ENCODE measurements at places on chromosomes 1 and 21.

- DNase-seq: no peak
Observed at GRCh38 chr1:20660363-20660762, 806 bp downstream of the DDOST start.

GRCh38 chr1:68103884-68104554 is 53.6 kb upstream of the DIRAS3 start:
- no peak for DNase-seq

DNA sequence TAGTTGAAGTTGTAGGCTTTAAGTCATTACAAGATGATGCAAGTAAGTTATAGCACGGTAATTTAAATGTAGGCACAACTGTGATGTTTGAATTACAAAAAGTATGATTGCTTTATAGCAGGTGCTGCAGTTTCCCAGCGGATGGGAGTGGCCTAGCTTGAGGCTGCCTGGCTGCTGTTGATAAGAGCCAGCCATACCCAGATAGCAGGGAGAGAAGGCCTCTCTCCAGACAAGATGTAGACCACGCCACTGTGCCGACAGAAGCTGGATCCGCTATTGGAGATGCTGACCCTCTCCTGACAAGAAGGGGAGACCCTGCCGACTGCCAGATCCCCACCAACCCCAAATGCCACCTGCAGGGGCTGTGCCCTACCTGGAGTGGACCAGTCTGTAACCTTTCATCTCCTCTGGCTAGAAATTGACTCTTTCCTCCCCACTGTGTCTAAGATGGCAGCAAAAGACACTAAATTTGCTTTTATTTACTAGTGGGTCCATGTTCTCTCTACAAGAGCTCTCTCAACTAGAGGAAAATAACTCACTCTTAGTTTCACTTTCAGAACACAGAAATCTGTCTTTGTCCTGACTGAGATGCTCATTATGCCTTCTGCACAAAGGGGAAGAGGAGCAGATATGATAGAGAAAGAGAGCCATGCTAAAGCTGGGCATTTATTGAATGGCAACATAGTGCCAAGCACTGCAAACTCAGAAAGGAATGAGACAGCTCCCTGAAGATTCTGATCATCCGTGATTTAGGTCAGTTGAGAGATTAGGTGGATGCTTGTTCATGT is 127.9 kb downstream of the URB2 start:
- DNase-seq: peak; percentile 91

DNA sequence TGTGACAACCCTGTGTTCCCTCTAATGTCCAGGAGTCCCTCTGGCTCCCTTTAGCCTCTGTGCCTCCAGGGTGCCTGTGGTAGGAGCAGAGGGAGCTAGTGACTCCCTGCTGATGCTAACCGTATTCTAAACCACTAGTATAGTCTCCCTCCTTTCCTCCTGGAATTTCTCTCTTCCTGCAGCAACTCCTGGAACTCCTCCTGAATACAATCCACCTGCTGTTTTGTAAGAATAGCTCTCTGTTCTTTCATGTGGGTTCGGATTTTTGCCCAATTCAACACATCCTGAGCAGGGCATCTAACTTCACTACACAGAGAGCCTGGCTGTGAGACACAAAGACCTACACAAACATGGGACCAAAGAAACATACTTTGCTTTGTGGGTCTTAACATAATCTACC is 107.9 kb downstream of the RUNX1 start:
- peak; percentile 47 for DNase-seq

DNA sequence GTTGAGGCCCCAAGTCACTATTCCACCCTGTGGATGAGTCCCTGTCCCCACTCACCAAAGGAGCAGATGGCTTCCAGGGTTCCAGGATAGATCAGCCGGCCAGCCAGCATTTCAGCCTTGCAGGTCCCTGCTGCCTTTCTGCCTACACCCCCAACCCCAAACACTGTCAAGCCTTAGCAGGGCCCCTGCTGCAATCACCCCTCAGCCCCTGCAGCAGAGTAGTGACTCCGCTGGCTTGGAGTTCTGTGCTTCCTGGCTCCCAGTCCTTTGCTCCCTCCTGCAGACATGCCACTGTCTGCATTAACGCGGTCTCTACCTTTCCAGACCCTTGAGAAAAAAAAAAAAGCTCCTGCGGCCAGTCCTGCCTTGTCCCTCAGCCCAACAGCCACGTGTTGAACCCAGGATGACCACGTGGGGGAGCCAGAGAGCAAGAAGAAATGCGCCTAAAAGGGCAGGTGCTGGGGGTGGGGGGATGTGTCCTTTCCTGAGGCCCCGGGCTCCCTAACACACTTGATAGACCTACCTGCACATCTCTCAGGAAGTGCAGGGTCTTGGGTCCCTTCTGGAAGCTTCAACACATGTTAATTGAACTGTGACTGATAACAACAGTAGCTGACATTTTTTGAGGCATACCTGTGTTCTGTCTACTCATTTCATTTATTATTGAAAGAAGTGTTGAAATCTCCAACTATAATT is 37.4 kb downstream of the RASSF5 start:
- DNase-seq: peak; percentile 57

DNA sequence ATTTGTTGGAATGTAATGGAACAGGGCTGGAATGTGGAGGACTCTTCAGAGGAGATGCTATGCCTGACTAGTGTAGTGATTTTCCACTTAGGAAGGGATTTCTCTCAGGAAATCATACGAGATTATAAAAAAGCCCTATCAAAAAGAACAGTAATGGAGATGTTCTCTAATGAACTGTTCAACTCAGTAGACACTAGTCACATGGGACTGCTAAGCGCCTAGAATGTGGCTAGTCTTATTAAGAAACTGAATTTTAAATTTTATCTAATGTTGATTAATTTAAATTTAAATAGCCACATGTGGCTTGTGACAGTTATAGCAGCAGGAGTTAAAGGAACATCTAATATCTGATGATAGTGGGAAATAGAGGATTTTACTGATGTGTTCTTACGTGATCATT is 94.0 kb downstream of the SLC35F3 start:
- DNase-seq: no peak

DNA sequence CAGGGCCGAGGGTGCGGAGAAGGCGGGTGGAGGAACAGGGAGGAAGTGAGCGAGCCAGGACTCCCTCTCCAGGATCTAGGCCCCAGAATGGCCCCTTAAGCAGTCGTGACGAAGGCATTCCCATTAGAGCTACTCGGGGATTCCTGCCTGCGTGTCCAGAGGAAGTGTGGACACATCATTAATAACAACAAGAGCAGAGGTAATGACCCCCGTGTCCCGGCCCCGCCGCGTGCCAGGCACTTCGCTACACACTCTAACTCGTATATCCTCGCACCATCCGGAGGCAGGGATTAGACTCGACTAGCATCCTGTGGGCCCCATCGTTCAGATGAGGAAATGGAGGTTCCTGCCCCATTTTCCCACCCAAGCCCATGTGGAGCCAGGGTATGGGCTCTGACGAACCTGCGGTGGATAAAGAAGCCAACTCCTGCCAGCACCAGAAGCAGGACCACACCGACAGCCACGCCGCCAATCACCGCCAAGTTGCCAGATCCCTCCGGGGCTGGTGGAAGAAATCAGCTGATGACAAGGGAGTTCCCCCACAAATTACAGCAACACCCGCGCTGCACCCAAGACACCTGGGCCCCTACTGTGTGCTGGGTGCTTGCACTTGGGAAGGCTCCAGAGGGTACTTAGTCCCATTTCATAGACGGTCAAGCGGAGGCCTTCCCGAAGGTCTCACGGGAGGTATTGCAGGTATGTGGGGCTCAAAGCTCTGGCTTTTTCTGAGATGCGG is 21.6 kb downstream of the EPHA2 start:
- no peak for DNase-seq

DNA sequence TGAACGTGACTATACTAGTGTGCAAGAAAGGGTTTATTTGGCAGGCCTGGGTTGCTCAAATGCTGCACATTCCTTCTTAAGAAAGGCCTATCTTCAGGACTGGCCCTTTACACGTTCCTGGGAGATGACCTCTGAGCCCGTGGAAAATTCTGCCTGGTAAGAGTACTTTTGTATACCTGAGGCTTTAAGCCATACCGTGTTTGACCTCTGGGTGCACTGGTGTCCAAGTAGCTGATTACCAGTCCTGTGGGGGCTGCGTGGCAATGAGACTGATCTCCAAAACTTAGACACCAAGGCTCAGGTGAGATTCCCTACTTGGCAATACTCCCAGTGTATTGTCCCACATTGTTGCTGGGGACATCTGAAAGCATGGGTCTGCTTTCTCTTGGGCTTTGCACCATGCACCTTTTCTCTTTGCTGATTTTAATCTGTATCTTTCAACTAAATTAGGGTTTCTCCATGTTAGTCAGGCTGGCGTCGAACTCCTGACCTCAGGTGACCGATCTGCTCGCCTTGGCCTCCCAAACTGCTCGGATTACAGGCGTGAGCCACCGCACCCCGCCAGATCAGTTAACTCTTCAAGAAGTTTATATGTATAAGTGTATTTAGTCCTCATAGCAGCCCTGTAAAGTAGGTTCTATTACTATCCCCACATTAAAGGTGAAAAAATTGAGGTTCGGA is 44.5 kb downstream of the TRIM33 start:
- DNase-seq: no peak

- DNase-seq: no peak
Observed at GRCh38 chr1:230509281-230509977, 83.3 kb upstream of the PGBD5 start.

GRCh38 chr1:11182884-11183283 is 6.3 kb upstream of the ANGPTL7 start:
- DNase-seq: no peak

- DNase-seq: no peak
Observed at GRCh38 chr1:118563981-118564951, 379.2 kb upstream of the SPAG17 start.

DNA sequence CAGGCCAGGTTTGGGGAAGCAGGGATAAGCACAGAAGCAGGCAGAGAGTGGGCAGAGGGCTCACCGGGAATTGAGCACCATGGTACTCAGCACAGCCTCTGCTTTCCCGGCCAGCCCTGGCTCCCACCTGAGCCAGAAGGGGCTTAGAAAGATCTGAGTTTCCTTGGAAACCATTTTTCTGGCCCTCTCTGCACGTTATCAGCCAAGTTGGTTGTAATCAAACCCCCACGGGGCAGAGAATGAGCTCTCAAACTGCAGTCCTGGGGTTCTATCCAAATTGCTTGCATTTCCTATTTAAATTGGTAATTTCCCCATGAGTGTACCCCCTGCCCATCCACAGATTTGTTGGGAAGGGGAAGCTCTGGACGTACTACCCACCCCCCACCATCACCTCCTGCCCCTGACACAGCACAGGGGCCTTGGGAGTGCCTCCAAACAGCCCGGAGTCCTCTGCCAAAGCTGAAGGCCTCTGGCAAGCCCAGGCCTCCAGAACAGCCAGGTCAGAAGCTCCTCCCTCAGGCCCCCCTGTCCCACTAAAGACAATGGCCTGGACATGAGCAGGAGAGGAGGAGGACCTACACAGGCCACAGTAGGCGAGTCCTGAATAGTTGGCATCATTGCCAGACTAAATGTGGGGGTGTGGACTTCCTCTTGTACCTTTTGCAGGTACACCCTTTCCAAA is 42.7 kb upstream of the GJB5 start:
- DNase-seq: no peak

GRCh38 chr1:195345149-195345548 is 1263.1 kb downstream of the KCNT2 start:
- DNase-seq: no peak

DNA sequence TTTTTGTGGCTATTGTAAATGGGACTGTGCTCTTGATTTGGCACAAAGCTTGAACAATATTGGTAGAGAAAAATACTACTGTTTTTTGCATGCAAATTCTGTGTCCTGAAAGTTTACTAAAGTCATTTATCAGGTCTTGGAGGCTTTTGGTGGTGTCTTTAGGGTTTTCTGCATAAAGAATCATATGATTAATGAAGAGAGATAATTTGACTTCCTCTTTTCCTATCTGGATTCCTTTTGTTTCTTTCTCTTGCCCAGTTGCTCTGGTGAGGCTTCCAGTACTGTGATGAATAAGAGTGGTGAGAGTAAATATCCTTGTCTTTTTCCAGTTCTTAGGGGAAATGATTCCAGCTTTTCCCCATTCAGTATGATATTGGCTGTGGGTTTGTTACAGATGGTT is 1166.7 kb downstream of the NCAM2 start:
- DNase-seq: no peak

DNA sequence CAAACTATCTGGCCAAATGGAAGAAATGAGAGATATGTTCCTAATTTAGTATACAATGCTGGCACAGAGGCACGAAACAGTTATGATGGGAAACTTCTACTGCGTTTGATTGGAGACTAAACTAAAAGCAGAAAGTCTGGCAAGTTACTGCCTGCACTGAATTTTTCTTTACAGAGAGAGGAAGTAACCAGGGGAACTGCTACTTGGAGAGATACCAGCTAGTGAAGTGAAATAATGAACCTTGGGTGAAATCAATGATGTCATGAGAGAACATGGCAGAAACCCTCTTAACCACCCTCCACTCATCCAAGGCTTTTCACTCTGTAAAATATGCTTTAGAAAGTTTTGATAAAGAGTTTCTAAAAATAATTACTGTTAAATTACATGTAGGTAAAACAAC is 29.3 kb downstream of the NIBAN1 start:
- DNase-seq: no peak

DNA sequence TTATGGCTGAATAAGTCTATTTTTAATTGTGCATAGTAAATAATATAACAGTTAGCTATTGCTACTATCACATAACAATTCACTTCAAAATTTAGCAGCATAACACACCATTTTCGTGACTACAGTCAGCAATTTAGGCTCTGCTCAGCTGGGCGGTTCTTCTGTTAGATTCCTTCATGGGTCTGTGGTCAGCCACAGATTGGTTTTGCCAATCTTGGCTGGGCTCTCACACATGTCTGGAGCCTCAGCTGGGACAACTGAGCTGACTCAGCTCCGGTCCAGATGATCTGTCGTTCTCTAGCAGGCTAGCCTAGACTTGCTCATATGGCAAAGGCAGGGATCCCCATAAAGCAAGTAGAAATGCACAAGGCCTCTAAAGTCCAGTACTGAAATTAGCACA is 15.1 kb upstream of the CDC42BPA start:
- no peak for DNase-seq

GRCh38 chr1:170663404-170664092 is 383 bp upstream of the PRRX1 start:
- DNase-seq: no peak

Measured in Jurkat, Clone E6-1 (cell line).